ENCODE measurements at places on chromosomes 11 and 22. TPM values are rescaled to one million over a fixed set of nuclear protein-coding genes. Genes with fewer than 3 reads are reported as not detected.

MRPL11 gene
- 38.0 TPM for total RNA-seq

PRCP gene
- 37.1 TPM for total RNA-seq

KLHL35 gene
- total RNA-seq: 3.2 TPM

SLC22A6 gene
- not detected for total RNA-seq

DNA sequence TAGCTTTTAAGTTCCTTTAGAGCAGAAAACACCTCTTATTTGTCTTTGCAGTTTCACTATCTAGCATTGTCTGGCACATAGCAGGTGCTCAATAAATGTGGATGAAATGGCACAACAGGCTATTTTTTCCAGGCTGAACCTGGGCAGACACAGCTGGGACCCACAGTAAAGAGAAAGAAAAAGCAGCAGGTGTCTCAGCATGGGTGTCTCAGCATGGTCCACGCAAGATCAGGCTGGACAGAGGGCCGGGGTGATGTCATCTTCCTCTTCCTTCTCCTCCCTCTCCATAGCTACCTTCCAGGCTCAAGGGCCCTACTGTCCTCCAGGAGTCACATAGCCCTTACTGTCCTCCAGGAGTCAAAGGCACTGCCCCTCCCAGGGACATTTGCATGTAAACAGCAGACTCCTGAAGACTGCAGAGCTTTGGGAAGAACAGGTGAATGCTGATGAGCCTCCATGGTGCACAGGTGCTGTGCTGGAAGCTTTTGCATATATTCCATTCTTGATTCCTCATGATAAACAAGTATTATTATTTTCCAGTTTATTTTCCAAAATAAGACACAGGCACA is 65.2 kb downstream of the DSCAML1 start:
- no peak for DNase-seq

DNA sequence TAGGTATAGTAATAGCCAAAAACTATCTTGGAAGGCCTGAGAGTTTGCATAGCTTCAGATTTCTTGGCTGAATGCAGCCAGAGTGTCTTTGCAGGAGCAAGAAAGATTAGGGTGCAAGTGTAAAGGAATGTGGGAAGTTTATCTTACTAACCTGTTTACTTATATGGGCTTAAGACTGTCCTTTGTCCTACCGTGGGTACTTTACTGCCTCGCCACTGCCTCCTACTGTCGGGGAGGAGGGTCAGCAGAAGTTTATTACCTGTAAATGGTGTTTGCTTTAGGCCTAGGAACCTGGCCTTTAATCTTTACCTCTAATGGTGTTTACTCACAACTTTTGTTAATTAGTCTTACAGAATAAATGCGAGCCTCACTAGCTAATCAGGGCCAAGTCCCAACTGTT is 633.8 kb downstream of the DLG2 start:
- DNase-seq: peak; percentile 0

DNA sequence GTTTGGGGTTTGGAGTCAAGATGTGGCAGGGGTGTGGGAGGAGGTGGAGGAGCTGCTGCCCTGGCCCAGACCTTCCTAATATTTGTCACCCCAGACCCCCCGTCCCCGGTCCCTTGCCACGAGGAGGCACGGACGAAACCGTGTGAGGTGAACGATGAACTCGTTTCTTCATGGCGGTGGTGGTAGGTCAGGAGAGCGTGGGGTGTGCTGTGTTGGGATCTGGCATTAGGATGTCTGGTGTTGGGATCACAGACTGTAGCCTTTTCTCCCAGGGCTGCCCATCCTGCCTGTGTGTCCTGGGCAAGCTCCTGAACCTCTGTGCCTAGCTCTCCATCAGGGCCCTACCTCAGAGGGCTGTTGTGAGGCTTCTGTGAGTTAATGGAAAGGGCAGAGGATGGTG is 8.4 kb downstream of the MAPK8IP2 start:
- no peak for DNase-seq

- DNase-seq: peak; percentile 91
These were observed 48.5 kb downstream of the WT1 start for GRCh38 chr11:32386770-32387377.

DNA sequence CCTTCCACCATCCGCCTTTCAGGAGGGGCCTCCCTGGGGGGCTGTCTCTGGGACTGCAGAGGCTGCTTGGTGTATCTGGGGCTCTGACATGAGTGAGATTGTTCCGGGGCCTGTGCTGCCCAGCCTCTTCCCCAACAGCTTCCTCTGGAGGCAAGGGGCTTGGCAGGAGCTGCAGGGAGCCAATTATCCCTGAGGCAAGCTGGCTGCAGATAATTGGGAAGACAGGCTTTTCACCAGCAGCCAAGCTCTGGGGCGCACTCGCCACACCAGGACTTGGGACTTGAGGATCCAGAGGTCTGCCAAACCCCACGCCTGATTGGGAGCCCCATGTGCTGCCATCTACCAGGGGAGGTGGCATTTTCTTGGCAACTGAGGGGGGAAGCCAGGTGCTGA is 15.6 kb upstream of the RTN4R start:
- DNase-seq: no peak

DNA sequence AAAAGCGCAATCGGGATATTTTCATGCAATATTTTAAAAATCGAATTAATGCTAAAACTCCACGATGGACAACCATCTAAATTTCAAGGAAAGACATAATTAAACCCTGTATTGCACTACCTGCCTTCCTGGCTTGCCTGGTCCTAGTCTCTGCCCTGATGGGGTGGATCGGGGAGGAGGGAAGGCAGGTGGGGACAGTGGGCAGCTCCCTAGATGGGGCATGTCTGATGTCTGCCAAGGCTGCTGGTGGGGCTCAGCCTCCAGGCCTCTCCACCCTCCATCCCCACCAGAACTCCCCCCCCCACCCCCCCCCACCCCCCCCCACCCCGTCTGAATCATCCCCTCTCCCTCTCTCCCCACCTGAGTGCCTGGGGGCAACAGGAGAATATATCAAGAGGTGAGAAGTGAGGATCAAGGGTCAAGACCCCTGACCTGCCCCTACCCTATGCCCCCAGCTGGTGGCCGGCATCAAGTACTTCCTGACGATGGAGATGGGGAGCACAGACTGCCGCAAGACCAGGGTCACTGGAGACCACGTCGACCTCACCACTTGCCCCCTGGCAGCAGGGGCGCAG is 650 bp downstream of the CST6 start:
- no peak for DNase-seq

- DNase-seq: no peak
These were observed 15.4 kb downstream of the MORC2 start for GRCh38 chr22:30953206-30953605.

DNA sequence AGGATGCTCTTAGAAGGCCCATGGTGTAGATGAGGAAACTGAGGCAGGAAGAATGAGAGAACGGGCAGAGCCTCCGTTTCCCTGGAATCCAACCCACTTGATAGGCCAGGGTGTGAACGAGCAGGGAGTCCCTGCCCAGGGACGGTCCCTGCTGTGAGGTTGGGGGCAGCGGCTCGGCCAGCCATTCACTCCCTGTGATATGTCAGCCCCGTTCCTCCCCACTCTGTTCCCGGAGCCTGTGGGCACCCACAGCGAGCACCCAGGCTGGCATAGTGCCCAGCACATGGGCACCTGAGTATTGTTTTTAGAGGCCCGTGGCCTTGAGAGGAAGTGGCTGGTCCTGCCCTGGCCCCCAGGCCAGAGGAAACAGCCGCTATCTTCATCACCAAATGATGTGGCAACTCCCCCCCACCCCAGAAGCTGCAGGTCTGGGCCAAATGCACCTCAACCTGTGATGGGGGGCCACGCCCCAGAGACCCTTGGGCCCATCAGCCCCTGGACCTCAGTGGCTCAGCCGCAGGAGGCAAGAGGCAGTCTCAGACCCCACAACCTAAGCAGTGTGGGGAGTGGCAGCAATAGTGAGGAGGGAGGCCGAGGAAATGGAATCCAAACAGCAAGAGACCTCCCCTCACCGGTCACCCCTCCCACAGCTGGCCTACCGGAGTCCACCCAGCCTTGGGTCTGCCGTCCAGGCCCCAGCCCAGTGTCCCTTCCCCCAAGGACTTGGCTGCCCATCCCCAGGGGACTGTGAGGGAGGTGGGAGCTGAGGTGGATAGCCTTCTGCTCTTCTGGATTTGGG is 2.1 kb downstream of the ALDH3B1 start:
- no peak for DNase-seq

- DNase-seq: no peak
These were observed 98.6 kb downstream of the KIAA1671 start for GRCh38 chr22:25051073-25051472.

GRCh38 chr11:125165111-125165842 is 726 bp downstream of the PKNOX2 start:
- DNase-seq: peak; percentile 35

- no peak for DNase-seq
These were observed 76.8 kb upstream of the VPREB1 start for GRCh38 chr22:22167791-22168189.
